ENCODE measurements at places on chromosomes 11 and 22.
A peak's percentile ranks its signal among the peaks of the same experiment; 100 is the strongest.

- DNase-seq: no peak
Measured at GRCh38 chr11:22466809-22467208, 128.6 kb downstream of the SLC17A6 start.

DNA sequence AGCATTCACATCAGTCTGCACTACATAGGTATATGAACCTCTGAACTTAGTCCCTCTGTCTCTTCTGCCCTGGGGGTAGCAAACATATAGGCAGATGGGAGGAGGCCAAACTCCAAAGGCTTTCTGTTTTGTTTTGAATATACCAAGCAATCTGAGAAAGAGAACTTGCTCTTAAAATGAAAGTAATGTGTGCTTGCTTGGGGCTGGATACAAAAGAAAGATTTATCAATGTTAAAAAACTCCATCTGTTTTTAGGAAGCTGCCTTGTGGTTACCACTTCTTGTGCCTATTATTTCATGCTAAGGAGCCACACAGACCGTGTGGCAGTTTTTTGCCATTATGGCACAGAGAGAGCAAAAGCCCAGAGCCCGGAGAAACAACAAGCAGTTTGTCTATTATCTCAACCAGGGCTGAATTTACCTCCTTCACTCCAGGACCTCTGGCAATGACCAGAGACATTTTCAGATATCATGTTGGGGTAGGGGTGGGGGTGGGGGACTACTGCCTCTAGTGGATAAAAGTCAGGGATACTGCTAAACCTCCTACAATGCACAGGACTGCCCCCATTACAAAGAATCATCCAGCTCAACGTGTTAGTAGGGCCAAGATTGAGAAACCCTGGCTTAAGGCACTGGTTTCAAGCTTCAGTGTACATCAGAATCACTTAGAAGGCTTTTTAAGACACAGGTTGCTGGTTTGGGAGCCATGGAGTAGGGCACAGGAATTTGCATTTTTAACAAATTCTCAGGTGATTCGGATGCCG, 124.2 kb downstream of the APIP start:
- peak; percentile 26 for DNase-seq

DNA sequence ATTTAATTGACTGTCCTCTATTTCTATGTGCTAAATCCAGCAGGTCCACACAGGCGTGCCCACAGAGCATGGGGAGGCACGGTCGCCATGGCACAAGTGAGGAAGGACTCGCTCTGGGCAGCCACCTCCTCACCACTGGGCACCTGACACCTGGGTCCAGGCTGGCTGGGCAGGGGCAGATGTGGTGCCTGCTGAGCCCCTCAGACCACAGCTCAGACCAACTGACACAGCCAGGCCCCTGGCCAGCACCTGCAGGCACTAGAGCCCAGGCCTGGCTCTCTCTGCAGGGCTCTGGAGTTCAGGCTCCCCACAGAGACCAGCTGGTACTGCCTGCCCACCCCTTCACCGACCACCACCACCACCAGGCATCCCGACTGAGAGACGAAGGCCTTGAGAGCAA, 27.9 kb downstream of the LINC01488 start:
- no peak for DNase-seq

DNA sequence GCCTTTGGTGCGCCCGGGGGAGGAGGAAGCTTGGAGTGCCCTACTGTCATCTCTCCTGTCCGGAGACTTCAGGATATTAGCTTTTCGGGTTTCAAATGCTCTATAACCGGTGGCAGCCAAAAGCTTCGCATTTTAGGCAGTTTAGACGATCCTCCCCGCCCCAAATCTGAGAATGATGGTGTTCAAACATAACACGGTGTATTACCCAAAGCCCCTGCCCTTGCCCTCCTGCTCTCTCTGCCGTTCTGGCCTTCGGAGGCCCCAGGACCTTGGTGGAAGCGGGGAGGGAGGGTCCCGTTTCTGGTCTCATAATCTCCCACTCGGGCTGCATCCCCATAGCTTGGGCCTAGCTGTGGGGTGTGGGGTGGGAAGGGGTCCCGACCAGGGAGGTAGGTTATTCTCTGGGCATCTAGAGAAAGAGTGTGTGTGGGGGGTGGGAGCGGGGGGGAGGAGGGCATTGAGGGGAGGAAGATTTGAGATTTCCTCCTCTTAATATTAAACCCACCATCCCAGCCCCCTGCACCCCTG, 2.3 kb downstream of the PKNOX2 start:
- no peak for DNase-seq

DNA sequence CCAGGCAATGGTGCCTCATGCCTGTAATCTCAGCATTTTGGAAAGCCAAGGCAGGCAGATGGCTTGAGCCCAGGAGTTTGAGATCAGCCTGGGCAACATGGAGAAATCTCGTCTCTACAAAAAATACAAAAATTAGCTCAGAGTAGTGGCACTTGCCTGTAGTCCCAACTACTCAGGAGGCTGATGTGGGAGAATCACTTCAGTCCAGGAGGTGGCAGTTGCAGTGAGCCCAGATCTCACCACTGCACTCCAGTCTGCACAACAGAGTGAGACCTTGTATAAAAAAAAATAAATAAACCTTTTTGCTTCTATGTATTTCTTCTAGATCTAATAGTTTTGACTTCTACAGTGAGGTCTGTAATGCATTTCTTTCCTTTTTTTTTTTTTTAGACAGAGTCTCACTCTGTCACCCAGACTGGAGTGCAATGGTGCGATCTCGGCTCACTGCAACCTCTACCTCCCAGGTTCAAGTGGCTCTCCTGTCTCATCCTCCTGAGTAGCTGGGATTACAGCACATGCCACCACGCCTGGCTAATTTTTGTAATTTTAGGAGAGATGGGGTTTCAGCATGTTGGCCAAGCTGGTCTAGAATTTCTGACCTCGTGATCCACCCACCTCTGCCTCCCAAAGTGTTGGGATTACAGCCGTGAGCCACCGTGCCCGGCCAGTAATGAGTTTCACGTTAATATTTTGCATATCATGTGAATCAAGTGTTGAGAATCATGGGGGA, 18.1 kb upstream of the RDX start:
- DNase-seq: no peak
